ENCODE measurements at places on chromosomes 11 and 22. TPM values are rescaled to one million over a fixed set of nuclear protein-coding genes. Genes with fewer than 3 reads are reported as not detected.

DNA sequence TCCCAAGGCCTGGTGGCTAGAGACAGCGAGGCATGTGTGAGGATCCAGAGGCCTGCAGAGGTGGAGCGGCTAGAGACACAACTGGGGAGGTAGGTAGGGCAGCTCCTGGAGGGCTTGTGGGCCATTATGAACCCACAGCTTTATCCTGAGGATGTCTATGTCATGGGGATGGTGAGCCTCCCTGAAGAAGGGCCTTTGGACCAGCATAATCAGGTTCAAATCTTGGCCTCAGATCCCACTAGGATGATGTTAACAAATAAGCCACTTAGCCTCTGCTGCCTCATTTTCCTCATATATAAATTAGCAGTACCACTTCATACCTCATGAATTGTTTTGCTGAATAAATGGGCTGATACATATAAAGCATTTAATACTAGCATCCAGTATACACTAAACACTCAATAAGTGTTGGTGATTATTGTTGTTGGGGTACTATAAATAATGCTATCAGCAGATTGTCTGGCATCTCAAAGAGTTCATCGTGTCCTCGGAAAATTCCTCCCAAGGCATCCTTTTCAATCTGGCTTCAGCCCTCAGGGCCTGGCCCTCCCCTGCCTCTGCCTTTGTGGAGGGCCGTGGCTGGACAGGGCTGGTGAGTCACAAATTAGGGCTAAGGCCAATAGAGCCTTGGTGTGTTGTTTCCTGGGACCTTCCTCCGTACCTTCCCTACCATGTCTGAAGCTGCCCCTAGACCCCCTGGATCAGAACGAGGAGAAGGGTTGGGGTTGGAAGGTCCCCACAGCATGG lies 30.9 kb upstream of the LRRC32 start:
- no peak for DNase-seq

- DNase-seq = no peak
Measured at GRCh38 chr11:15562230-15562629, 447.5 kb downstream of the INSC start.

ADM gene
- total RNA-seq = 263 TPM

DNA sequence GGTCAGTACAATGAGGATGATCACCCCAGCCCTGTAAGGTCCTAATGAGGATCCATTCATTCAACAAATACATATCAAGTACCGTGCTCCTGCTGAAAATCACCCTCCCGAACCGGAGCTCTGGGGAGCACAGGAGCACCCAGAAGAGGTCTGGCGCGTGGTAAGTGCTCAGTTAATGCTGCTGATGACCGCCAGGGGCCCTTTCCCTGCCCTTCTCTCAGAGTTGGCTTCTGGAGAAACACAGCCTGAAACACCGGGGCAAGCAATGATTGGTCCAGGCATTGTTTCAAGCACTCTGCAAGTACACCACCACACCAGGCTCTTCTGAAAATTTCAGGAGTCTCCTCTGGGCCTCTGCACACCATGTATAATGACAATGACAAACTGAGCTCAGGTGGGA lies 3.8 kb upstream of the CCDC86 start:
- no peak for DNase-seq

DNA sequence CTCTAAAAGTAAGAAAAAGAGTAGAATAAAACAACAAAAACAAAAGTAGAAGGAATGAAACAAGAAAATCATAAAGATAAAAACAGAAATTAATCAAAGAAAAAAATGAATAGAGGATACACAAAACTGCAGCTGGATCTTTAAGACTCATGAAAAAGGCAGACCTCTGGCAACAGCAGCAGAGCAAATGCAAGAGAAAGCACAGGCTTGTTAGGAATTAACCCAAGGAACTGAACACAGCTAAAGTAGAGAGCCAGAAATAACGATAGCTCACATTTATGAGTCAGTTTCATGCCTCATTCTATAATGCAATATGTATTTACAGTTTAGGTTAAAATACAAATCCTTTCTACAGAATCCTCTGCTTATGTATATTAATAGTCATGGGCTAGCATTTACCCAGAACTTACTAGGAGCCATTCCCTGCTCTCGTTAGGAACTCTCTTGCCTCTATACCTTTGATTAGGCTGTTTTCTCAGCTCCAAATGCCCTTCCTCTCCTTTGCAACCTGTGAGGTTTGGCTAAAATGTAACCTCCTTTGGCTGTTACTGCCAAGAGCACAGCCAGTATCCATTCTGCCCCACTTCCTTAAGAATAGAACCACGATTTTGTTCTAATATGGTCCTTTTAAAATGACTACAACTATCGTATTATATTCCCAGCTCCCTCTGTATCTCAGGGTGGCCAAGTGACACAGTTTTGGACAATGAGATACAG lies 38.3 kb upstream of the NFAM1 start:
- DNase-seq = no peak

DNA sequence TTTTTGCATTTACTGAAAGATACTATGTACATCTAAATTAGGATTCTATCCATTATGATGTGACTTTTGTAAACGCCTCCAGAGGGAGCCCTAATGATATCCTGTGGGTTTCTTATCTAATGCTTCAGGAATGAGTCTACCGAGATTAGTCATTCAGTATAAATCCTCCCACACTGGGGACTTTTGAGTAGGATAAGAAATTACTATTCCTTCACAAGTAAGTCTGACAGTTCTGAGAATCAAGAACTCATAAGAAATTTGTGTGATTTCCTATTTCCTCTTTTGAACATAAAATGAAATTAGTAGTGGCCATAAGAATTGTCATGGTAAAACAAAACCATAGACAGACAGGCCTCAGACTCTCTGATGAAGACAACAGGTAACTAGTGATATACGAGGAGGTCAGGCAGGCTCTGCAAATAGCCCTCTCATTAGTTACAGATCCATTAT lies 10.0 kb upstream of the OR5M1 start:
- DNase-seq = peak; percentile 27

DNA sequence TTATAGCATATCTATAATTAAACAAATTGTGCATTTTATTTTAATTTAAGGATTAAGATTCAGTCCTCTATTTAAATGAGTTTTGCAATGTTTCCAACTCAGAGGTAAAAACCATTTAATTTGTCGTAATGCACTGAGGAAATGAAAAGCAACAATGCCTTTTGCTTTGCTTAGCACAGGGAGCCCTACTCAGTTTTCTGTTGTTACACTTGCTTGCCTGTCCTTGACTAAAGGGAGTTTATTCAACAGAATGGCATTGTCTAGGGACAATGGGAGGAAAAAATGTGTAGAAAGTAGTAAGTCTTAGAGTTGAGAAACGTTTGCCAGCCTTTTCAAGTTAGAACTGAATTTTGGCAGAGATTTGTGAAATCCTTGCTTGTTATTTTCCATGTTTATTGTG lies 734.2 kb upstream of the ANO3 start:
- no peak for DNase-seq

- DNase-seq = no peak
Measured at GRCh38 chr22:39707816-39708215, 137.3 kb downstream of the CACNA1I start.

- DNase-seq = no peak
Measured at GRCh38 chr11:10436224-10436623, 18.8 kb upstream of the AMPD3 start.
